ENCODE measurements at places on chromosomes 7 and 10.
A peak's percentile ranks its signal among the peaks of the same experiment; 100 is the strongest.

- DNase-seq, result no peak
Measured at GRCh38 chr7:66015440-66016130, 33.6 kb upstream of the GUSB start.

DNA sequence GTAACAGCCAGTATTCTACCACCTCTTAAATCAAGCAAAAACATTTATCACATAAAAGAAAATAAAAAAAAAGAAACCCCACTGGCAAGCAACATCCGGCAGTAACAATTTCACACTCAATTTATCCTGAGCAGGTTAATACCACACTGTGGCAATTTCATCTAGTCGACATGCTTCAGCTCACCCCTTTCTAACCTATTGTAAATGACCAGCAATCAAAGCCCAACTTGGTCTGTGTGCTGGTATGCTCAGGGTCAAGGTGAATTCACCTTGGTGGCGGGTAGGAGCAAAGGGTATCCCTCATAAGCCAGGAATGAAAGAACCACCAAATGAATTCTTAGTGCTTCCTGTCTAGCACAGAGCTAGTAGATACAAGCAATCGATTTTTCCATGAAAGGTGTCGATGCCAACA lies 109.1 kb upstream of the AFAP1L2 start:
- DNase-seq, result no peak

GRCh38 chr7:50660040-50660829 lies 95.0 kb upstream of the DDC start:
- peak; percentile 35 for DNase-seq

DNA sequence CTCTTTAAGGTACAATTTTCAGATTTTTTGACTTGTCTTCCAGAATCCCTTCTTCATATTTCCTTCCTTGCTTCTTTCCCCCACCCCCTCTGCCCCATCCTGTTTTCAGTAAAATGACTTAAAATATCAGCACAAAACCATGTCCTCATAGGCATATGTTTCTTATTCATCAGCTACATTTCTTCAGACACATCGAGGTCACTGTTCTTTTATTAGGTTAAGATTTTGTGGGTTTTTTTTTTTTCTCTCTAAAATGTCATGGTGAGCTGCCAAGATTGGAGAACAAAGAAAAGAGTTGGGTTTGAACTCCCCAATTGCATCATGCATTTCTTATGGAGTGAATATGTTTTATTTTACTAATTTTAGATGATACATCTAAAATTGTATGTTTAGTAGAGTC lies 35.8 kb downstream of the LAMB4 start:
- DNase-seq, result no peak

- DNase-seq, result no peak
Measured at GRCh38 chr10:78914502-78915189, 154.1 kb upstream of the ZMIZ1 start.

GRCh38 chr10:31866118-31866670 lies 62.4 kb downstream of the ARHGAP12 start:
- no peak for DNase-seq

- DNase-seq, result no peak
Measured at GRCh38 chr10:1434202-1434601, 303.1 kb downstream of the ADARB2 start.

- no peak for DNase-seq
Measured at GRCh38 chr10:3755440-3756359, 29.3 kb downstream of the KLF6 start.
